AG10803 (cell line): ENCODE measurements at places on chromosomes 13 and 19.
A peak's percentile ranks its signal among the peaks of the same experiment; 100 is the strongest.

GRCh38 chr19:12331211-12331941, 2.1 kb downstream of the ZNF563 start:
- DNase-seq, result no peak

GRCh38 chr19:57037556-57037955, 82.2 kb upstream of the USP29 start:
- no peak for DNase-seq

- no peak for DNase-seq
These were observed 126.2 kb upstream of the FNDC3A start for GRCh38 chr13:48849515-48849914.

GRCh38 chr13:60210510-60211330, 47.0 kb upstream of the DIAPH3 start:
- no peak for DNase-seq

DNA sequence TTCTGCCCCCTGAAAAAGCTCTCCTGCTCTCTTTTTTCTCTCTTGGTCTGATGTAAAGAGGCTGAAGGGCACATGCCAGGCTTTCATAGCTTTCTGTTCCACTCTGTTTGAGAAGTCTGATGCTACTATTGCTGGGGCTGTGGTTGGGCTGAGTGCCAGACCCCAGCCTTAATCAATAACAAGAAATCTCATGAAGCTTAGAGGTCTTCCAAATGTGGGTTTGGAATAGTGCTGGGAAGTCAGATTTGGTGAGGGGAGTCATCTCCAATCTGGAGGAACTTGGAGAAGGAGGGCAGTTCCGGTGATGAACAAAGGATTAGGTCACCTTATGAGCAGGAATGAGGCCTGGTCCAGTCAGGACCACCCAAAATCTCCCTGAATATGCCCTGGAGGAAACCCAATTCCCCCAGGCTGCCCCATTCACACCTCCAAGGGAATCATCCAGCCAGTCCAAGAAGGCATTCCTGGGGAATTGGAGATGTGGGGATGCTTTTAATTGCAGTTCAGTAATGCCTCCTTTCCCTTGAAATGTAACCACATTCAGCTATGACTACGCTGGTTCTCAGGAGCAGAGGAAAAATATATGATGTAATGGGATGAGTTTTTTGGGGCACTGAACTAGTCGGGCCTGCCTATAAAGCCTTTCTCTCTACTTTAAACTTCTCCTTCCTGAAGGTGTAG, 102.0 kb downstream of the STARD13 start:
- DNase-seq, result peak; percentile 81

DNA sequence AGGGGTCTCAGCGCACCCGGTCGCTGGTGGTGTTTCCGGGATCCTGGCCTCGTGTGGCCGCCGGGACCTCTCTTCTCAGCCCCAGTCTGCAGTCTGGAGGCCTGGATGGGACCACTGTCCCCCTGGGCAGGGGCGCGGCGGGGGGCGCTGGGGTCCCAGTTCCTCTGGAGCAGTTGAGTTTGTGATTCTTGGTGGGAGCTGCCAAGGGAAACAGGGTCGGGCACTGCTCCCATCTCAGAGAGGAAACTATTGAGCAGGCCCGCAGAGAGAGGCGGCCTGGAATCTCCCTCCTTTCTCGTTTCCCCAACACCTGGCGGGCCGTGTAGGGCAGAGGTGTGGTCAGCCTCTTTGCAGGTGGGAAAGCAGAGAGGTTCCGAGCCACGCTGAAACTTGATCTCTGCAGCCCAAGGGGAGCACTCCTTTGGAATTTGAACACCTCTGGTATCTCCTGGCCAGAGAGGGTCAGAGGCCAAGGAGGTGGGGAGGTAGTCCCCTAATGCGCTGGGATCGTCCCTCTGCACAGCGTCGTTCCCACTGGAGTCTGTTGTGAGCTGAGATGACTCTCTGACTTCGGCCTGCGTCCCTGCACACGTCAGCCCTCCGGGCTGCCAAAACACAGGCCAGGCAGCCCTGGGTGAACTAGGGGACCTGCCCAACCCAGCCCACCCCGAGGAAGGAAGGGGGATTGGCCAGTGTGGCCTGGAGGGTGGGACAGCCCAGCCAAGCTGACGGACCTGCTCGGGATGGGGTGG, 741 bp downstream of the PLEKHF1 start:
- peak; percentile 69 for DNase-seq

- no peak for DNase-seq
These were observed 416.5 kb downstream of the EFNB2 start for GRCh38 chr13:106118996-106119395.

DNA sequence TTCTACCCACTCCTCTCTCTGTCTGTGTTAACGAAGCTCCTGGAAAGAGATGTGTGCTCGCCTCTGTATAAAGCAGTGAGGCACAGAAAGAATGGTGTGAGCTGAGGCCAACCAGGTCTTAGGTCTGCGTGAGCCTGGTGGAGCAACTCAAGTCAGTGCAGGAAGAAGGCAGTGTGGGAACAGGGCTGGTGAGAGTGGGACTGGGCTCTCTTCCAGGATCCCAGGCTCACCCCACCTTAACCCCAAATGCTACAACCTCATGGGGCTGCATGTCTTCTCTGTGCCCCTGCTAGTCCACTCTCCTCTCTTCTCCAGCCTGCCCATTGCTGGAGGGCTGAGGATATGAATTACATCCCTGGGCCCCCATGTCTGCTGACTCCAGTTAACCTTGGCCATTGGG, 127.4 kb downstream of the DCT start:
- DNase-seq, result no peak

GRCh38 chr13:74771964-74772363, 637.8 kb upstream of the KLF12 start:
- DNase-seq, result peak; percentile 89

GRCh38 chr13:37074703-37075102, 15.2 kb upstream of the SUPT20H start:
- peak; percentile 59 for DNase-seq

- no peak for DNase-seq
These were observed 291.8 kb downstream of the TSHZ3 start for GRCh38 chr19:31057476-31057875.

DNA sequence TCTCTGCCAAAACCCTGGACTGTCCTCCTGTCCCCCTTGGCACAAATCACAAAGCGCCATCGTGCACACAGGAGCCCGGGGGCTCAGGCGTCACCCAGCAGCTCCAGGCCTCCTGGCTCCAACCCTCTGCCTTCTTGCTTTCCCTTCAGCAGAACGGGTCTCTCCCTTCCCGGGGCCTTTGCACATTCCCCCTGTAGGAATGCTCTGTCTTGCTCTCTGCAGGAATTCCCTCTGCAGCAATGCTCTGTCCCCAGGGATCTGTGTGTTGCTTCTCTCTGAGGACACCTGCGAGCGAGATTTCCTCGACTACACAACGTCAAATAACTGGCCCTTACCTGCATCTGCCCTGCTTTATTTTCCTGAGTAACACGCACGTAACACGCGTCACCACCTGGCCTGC, 13.3 kb upstream of the RASA3 start:
- no peak for DNase-seq

DNA sequence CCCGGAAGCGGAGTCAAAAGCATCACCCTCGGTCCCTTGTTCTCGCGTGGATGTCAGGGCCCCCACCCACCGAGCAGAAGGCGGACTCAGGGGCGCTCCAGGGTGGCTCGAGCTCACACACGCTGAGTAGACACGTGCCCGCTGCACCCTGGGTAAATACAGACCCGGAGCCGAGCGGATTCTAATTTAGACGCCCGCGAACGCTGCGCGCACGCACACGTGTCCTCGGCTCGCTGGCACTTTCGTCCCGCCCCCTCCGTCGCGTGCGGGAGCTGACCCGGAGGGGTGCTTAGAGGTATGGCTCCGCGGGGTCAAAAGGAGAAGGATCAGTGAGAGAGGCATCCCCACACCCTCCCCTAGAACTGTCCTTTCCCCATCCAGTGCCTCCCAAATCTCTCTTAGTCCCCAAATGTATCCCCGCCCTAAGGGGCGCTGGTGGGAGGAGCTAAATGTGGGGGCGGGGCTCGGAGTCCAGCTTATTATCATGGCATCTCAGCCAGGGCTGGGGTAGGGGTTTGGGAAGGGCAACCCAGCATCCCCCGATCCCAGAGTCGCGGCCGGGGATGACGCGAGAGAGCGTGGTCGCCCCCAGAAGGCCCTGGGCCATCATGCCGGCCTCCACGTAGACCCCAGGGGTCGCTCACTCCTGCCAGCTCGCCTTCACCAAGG, 451 bp upstream of the ICAM5 start:
- DNase-seq, result peak; percentile 33

DNA sequence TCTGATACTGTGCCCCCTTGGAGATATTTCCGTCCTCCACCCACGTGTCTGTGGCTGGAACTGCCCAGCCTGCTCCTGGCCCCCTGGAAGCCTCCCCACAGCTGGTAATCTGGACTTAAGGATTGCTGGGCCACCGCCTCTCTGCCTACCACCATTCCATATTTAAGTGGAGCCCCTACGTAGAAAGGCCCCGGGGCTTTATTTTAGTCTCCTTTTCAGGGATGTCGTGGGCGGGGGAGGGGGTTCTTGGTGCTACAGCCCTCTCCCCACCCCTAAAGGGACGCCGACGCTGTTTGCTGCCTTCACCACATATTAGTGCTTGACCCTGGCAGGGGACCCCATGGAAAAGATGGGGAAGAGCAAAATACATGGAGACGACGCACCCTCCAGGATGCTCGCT, 2.7 kb upstream of the NOP53 start:
- no peak for DNase-seq

- no peak for DNase-seq
These were observed 11.4 kb downstream of the GPR180 start for GRCh38 chr13:94613051-94613450.

GRCh38 chr13:113539822-113540221, 44.7 kb upstream of the TFDP1 start:
- peak; percentile 48 for DNase-seq
